ENCODE measurements at places on chromosomes 11 and 22.

- DNase-seq = no peak
Observed at GRCh38 chr22:26785932-26786331, 128.5 kb downstream of the MIAT start.

DNA sequence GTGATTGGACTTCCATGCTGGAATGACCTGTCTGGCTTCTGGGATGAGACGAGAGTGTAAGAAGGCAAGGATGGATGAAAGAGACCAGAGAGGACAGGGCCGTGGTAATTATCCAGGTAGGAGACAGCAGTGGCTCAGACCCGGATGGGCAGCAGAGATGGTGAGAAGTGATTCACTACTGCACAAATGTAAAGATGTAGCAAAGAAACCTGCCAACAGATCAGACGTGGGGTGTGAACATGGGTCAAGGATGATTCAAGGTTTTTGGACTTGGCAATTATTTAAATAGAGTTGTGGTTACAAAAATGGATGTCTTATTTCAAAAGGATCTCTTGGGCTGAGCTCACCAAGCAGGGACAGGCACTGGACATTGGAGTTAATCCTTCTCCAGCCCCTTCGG lies 32.7 kb downstream of the RIBC2 start:
- no peak for DNase-seq

DNA sequence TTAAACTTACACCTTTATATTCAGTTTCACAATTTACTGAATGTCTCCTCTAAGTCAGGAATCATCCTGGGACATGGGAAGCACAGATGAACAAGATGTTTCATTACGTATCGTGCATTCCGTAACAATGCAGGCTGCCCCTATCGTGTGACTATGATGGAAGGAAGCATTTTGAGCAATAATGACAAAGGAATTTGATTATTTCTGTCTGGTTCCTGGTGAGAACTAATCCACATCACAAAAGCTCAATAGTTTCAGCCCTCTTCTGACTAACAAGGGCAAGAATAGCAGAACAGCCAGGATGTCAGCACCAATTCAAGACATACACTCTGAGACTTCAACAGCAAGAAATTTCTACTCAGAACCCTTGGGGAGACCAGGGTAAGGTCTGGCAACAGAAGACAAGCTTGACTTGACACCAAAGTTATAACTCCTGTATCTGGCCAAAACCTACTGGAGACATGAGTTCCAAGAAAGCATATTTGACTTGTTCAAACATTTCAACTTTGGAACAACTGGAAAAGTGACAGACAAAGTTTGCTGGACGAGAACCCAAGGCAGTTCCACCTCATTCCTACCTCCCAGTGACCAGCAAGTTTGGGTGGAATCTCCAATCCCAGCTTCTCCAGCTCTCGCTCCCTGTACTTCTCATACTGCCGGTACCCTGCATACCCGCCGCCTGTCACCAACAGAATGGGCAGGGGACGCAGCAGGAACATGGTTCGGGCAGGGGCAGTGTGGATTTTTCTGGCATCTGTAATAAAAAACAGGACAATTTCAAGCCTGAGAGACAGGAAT lies 14.3 kb downstream of the PISD start:
- DNase-seq = no peak

GRCh38 chr22:38835888-38836301 lies 7.9 kb downstream of the NPTXR start:
- no peak for DNase-seq

DNA sequence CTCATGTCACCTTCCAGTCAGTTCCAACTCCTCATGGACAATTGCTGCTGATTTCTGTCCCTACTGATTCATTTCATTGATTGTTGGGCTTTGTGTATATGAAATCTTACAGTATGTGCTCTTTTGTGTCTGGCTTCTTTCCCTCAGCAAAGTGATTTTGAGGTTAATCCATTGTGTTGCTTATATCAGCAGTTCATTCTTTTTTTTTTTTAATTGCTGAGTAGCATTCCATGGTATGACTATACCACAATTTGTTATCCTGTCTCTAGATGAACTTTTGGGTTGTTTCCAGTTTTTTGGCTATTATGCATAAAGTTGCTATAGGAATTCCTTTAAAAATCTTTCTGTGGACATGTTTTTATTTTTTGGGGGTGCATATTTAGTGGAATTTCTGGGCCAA lies 59.9 kb downstream of the NXPE1 start:
- DNase-seq = no peak

- DNase-seq = no peak
Observed at GRCh38 chr11:62592146-62592815, 958 bp upstream of the TUT1 start.

GRCh38 chr11:78069465-78069864 lies 5.8 kb downstream of the THRSP start:
- DNase-seq = no peak

DNA sequence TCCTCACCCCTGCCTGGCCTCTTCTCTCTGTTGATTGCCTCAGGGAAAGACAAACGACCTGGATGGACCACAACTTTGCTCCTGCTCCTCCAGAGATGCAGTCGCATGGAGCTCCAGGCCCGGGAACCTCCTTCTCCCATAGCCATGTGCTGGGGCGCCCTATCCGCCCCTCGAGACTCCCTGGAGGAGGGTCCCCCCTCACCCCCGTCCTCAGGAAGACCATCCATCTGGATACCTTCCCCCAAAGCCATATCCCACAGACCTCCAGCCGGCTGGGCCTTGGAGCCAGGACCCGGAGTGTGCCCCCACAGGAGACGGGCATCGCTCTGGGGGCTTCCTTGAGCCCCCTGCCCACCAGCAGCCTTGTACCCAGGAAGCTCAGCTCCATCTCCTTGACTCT lies 2.2 kb downstream of the SEPTIN3 start:
- no peak for DNase-seq

DNA sequence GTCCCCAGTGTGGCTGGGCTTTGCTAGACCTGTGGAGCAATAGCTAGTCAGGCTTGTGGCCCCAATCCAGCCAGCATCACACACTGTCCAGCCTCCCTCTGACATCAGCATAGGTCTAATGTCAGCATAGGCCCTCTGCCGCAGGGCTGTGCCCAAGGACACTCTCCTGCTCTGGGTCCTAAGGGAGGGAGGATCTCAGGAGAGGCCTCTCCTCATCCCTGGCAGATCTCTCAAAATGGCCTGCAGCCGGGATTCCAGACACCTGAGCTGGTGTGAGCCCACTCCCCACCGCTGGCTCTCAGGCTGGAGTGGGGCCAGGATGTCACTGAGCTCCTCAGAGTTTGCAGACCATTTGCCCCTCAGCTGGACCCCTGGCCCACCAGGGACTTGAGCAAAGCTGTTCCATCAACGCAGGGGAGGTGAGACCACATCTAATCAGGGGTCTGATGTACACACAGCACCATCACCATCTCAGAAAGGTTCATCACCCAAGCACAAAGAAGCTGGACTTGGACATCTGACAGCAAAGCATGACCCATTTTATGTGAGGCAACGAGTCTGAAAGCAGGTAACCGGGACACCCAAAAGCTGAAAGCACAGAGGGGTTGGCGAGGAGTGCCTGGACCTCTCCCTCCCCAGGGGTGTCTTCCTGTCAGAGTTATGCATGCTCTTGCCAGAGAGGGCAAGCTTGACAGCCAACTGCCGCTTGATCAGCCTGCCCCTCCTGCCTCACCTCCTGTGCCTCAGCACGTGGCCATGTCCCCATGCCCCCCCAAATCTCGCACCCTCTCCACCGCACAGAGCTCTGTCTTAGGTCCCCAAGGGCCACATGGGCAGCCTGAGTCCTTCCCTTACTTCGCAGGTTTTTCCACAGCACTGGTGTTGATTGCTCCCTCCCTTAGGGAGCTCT lies 69.7 kb upstream of the SEPTIN5 start:
- no peak for DNase-seq

DNA sequence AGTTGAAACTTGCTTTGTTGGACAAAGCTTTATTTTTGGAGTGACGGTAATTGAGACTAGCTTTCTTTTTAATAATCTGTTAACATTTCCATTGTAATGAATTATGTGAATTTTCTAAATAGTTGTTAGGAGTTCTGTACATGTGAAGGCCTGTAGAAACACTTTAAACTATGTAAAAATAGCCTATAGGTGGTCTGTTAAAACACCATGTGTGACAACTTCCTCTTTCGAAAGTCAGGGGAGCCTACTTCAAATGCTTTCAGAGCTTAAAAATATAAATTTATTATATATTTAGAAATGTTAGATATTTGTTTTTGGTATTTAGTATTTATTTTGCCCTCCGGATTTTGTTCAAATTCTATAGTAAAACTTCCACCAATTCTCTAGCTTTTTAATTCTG lies 28.7 kb downstream of the DDIAS start:
- DNase-seq = no peak

- no peak for DNase-seq
Observed at GRCh38 chr11:123218451-123218850, 23.4 kb upstream of the CLMP start.

GRCh38 chr11:1223346-1224110 lies 662 bp downstream of the MUC5B start:
- DNase-seq = no peak

- no peak for DNase-seq
Observed at GRCh38 chr22:37270928-37271650, 11.2 kb upstream of the CYTH4 start.

GRCh38 chr11:115463606-115464005 lies 40.6 kb downstream of the CADM1 start:
- DNase-seq = no peak

DNA sequence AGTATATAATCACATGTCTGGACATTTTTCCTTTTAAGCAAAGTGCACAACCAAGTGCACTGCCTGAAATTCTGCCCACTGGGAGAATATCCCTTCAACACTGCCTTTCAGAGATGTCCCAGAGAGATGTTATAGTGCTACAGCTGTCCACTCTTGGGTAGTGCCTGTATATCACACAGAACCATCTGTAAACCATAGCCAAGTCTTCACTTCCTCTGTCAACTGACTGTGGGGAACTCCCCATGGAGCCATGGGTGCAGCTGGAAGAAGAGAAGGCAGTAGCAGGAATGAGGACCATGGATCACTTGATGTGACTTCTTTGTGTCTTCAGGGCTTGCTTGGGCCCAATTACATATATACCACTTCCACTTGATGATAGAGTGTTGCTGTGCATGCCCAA lies 44.6 kb upstream of the LIN7C start:
- DNase-seq = no peak

DNA sequence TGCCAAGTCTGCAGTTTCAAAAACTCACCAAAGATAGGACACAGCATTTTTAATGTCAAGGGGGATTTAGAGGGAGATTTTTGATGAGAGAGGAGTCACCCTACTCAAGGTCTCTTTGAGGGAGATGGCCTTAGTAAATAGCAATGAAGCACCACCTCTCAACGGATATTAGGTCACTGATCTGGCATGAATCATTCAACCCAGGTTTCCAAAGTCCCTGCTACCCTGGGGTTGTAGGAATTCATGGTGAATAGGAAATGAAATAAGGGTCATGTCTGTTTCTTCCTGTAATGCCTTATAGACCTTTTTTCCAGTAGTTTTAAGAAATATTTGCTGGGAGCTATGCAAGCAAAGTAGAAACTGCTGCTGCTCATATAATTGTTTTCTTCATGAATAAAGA lies 2154.9 kb downstream of the LRRC4C start:
- DNase-seq = no peak

- no peak for DNase-seq
Observed at GRCh38 chr22:22375576-22376351, 131.2 kb downstream of the VPREB1 start.

GRCh38 chr11:73293356-73293936 lies 14.6 kb upstream of the ARHGEF17 start:
- DNase-seq = no peak

DNA sequence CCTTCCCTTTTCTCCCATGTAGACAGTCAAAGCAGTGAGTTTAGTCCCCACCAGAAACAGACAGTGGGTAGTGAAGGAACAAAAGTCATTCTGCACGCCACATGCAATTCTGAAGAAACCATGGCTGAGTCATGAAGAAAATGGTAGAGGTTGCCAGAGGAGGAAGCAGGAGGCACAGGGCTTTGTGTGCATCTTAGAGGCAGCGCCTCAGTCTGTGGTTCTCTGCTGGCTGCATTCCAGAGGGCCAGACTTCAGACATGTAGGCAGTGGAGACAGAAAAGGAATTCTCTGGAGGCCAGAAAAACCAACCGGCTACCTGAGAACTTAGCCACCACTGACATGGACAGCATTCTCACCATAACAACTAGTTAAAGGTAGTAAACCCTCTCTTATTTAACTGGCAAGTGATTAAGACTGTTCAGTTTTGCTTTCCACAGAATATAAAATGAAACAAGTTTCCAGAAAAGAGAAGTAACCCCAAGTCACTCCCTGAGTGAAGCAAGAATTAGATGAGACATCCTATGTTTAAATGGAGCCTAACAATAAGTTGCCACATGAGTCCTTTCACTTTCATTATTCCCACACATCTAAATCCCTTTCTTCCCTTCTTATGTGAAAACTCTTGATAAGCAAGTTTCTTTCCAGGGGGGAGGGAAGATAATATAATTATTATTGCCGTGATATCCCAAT lies 556.1 kb downstream of the SOX6 start:
- no peak for DNase-seq

DNA sequence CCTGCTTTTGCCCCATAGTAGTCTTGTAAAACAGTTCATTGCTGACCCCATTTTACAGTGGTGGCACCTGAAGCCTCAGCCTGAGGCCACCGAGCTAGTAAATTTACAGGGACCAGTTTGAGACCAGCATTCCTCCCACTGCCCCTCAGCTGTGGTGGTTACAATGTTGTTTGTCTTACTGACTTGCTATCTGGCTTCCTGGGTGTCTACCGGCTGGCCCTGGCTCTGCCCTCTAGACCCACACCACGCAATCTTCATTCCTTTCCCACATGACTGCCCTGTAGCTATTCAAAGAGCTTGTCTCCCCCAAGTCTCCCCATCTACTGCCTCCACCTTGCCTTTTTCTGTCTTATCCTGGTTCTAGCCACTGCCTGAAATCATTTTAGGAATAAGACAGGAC lies 20.8 kb downstream of the PIK3IP1 start:
- DNase-seq = no peak

GRCh38 chr22:43197271-43197941 lies 10.5 kb upstream of the TTLL12 start:
- no peak for DNase-seq

DNA sequence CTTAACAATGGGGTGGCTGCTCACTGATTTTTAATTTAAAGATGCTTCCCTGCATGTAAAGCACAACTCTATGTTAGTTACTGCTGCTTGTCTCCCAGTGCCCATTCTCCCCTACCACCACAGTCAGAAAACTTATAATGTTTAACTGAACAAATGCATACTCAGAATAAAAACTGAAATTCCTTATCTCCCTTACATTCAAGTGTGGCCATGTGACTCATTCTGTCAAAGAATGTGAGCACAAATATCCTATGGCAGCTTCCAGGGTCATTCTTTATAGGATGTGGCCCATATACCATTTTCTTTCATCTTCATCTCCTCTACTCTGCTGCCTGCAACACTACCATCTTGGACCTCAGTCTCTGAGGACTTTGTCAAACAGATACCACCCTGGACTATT lies 374.8 kb downstream of the DYNC2H1 start:
- DNase-seq = no peak

- DNase-seq = peak; percentile 19
Observed at GRCh38 chr22:46934746-46935491, 172.5 kb downstream of the TBC1D22A start.

DNA sequence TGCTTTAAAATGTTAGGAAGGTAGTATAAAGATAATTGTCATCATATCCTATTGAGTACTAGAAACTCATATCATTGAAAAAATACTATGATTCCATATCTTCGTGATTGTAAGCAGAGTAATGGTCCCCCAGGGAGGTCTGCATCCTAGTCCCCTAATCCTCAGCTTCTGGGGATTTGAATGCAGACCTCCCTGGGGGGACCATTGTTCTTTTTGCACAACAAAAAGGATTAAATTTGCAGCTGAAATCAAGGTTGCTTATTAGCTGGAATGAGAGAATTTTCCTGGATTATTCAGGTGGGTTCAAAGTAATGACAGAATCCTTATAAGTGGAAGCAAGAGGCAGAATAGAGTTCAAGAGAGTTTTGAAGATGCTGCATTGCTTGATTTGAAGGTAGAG lies 26.1 kb upstream of the MS4A6A start:
- no peak for DNase-seq

All from activated naive CD4-positive, alpha-beta T cell treated with Interleukin-2 at 50 U/mL for 16 hours (primary cell).